ENCODE measurements at places on chromosomes 2 and 18. TPM values are rescaled to one million over a fixed set of nuclear protein-coding genes. Genes with fewer than 3 reads are reported as not detected.

GRCh38 chr2:97751752-97752151 is 38.4 kb downstream of the ZAP70 start:
- no peak overlapping the region for H3K27ac ChIP-seq
- DNase-seq: no peak
- H3K36me3 ChIP-seq: peaks cover 25% of the 10 kb centered on the region
- H3K4me3 ChIP-seq: no peak overlapping the region
- no peaks in the 10 kb centered on the region for H3K4me1 ChIP-seq

DNA sequence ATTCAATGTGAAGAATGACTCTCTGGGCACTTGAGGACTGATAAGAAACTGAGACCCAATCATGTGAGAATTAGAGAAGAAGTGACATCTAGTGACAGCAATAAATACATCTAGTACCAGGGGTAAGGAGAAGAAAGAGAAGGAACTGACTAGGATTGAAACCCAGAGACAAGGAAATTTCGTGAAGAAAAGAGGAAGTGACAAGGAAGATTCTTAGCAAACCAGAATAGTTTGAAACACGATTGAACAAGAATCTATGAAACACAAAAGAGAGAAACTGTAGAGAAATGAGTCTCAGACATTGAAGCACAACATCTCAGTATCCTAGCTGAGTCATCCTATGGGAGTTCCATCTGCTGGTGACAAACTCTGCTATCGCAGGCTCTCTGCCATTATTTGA is 571.9 kb upstream of the PKDCC start:
- H3K4me3 ChIP-seq: no peak overlapping the region
- no peaks in the 10 kb centered on the region for H3K27me3 ChIP-seq
- no peaks in the 10 kb centered on the region for H3K4me1 ChIP-seq
- DNase-seq: no peak

Gene SOX11
- 0.03 TPM for total RNA-seq

Gene EVA1A
- 31.7 TPM for total RNA-seq

Data from lower lobe of right lung (tissue), 2 donors.